Stimulated activated CD8-positive, alpha-beta memory T cell treated with anti-CD3 and anti-CD28 coated beads, Interleukin-7, amount 100 ng/mL, for 1 hour (primary cell): ENCODE measurements at places on chromosomes 11 and 22.

DNA sequence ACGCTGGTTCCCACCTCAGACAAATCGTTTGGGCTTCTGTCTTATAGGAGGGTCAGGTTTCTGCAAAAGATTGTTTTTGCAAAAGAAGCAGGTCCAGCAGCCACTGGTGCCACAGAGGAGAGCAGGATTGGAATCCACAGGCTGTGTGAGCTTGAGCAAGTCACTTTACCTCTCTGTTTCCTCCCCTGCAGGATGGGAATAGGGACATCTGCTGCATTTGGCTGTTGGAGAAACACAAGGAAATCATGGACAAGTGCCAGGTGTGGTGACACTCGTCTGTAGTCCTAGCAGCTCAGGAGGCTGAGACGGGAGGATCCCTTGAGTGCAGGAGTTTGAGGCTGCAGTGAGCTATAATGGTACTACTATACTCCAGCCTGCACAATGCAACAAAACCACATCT, 422.6 kb downstream of the MN1 start:
- no peak for DNase-seq

- no peak for DNase-seq
Measured at GRCh38 chr11:33942954-33943353, 51.1 kb upstream of the LMO2 start.

DNA sequence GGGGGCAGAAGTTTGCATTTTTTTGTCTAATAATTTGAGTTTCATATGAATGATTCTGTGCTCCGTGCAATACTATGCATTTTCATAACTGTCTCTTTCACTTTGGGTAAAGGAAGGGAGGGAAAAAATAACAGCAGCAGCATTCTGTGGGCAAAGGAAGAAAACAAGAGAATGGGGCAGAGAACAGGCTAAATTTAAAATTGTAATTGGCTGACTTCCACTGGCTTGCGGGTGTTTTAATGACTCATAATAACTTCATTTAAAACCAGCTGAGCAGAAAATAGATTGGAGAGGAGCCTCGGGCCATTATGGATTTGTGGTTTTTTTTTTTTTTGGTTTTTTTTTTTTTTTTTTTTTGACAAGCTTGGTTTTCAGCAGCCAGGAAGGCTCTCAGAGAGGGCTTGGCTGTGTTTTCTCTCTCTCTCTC, 107.4 kb downstream of the ZBTB16 start:
- no peak for DNase-seq

GRCh38 chr11:103803062-103803461, 233.4 kb upstream of the DDI1 start:
- no peak for DNase-seq

GRCh38 chr11:70886676-70887541, 365.5 kb downstream of the SHANK2 start:
- no peak for DNase-seq

DNA sequence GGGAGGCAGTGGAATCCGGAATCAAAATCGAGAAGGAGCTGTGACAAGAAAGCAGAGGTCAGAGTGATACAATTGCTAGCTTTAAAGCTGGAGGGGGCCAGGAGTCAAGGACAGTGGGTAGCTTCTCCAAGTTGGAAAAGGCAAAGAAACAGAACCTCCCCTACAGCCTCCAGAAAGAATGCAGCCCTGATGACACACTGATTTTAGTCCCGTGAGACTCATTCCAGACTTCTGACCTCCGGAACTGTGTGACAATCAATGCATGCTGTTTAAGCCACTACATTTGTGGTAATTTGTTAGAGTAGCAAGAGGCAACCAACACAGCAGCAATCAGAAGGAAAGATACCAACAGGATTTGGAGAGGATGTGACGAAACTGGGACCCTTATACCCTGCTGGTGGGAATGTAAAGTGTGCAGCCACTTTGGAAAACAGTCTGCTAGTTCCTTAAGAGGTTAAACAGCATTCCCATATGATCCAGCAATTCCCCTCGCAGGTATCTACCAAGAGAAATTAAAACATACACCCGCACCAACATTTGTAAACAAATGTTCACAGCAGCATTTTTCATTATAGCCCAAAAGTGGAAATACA, 66.7 kb downstream of the DSCAML1 start:
- no peak for DNase-seq

GRCh38 chr22:31983911-31984656, 39.7 kb downstream of the YWHAH start:
- no peak for DNase-seq

GRCh38 chr11:63939397-63939891, 642 bp downstream of the NAA40 start:
- DNase-seq = no peak

GRCh38 chr11:44140805-44141204, 45.3 kb downstream of the EXT2 start:
- no peak for DNase-seq

GRCh38 chr22:33880986-33881385, 39.3 kb downstream of the LARGE1 start:
- DNase-seq = no peak

DNA sequence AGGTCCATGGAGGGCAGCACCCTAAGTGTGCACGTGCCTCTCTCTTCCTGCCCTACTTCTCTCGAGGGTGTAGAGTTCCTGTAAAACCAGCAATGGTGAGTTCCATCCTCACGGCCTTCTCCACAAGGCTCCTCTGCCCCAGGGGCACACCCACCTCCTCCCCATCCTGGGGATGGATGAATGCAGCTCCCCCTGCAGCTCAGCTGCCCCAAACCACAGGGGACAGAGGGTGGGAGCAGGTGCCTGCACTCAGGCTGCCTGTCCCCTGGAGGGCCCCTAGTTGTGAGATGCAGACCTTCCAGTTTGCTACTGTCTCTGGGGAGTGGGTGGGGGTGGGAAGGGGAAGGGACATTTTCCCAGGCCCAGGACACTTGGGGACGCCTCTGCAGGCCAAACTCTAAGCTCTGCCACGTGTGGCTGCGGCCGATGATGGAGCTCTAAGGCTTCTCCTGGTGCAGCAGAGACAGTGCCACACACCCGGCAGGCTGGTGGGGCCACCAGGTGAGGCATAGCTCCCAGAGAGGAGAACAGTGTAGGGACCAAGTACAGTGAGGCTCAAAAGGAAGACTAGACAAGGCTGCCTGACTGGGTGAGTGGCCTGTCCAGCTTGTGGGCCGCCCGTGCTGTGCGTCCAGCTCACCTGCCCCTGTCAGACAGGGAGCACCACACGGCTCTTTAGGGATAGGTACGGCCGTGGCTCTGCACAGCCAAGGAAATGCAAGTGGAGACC, 540.9 kb downstream of the TBC1D22A start:
- DNase-seq = no peak

- no peak for DNase-seq
Measured at GRCh38 chr11:111157571-111157970, 88.0 kb upstream of the POU2AF2 start.

GRCh38 chr11:131928992-131929391, 558.6 kb downstream of the NTM start:
- DNase-seq = no peak

DNA sequence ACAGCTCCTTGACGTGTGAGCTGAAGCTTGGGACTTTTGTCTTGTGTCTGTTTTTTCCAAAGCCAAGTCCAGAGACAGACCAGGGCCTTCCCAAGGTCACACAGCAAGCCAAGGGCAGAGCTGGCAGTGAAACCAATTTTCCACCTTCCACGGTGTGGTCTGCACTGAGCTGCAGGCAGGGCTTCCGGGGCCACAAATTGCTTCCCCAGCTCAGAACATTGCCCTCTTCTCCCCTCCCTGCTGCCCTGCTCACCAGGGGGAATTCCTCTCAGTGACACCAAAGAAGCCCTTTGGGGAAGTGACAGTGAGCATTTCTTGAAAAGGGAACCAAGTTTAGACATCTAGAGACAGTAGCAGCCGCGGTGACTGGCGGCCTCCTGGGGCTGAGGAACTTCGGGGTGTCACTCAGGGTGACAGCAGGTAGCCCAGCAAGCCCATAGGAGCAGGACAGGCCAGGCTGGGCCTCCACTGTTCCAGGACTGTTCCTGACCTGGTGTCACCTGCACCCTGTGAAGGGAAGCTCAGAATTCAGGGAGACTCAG, 9.2 kb downstream of the FXYD2 start:
- peak; percentile 29 for DNase-seq

DNA sequence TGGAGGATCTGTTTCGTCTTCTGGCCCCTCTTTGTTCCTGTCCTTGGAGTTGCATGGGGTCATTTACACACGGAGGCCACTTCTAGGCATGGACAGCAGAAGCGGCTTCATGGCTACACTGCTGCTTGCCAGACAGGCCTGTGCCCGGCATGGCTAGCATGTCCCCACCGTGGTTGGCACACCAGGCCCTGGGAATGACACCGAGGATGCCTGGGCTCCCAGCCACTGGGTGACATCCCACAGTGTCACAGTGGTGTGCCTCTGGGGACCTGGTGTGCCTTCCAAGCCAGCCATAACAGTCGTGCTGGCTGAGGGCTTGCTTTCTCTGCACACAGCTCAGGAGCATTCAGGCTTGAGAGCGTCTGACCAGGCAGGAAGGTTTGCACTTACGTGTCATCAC, 910.1 kb downstream of the TBC1D22A start:
- no peak for DNase-seq

GRCh38 chr22:19130959-19131684, at the start of gene TSSK2:
Gene TSSK2, plus strand, starts transcription at chr22:19131308. Its CDS starts 92 bp downstream, at chr22:19131400.
- no peak for DNase-seq

DNA sequence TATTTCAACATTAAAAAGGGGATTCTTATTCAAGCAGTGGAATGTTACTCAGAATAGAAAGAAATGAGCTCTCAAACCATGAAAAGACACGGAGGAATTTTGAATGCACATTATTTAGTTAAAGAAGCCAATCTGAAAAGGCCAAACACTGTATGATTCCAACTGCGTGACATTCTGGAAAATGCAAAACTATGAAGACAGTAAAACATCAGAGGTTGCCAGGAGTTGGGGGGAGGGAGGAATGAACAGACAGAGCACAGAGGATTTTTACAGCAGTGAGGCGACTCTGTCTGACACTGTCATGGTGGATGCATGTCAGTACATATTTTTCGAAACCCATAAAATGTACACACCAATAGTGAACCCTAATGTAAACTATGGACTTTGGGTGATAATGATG, 22.9 kb upstream of the THY1 start:
- DNase-seq = no peak

GRCh38 chr11:65530157-65530496, 5.2 kb downstream of the SCYL1 start:
- no peak for DNase-seq

GRCh38 chr11:20417771-20418170, 30.3 kb downstream of the PRMT3 start:
- DNase-seq = no peak
